AG10803 (cell line): ENCODE measurements at places on chromosomes 11 and 22.

- DNase-seq, result peak; percentile 49
Observed at GRCh38 chr22:42964994-42965699, 49.8 kb downstream of the PACSIN2 start.

DNA sequence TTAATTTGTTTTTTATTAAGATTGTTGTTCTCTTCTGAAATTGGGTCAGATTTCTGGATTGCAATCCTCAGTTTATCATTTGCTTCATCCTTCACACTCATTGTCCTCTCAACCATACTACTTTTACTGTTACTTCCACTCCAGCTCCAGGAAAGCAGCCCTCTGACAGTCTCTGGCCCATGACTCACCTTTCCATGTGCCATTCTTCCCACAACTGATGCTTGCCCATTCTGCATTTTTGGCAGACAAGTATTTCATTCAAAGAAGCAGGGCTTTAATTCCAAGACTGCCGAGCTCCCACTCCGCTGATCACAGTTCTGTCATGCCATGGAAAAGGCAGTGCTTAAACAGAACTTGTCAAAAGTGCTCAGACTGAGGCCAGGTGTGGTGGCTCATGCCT, 139.2 kb downstream of the WNT11 start:
- DNase-seq, result peak; percentile 29

GRCh38 chr11:133531971-133532651, at the start of gene OPCML:
Gene OPCML (minus strand): TSS chr11:133532501.
- DNase-seq, result no peak

DNA sequence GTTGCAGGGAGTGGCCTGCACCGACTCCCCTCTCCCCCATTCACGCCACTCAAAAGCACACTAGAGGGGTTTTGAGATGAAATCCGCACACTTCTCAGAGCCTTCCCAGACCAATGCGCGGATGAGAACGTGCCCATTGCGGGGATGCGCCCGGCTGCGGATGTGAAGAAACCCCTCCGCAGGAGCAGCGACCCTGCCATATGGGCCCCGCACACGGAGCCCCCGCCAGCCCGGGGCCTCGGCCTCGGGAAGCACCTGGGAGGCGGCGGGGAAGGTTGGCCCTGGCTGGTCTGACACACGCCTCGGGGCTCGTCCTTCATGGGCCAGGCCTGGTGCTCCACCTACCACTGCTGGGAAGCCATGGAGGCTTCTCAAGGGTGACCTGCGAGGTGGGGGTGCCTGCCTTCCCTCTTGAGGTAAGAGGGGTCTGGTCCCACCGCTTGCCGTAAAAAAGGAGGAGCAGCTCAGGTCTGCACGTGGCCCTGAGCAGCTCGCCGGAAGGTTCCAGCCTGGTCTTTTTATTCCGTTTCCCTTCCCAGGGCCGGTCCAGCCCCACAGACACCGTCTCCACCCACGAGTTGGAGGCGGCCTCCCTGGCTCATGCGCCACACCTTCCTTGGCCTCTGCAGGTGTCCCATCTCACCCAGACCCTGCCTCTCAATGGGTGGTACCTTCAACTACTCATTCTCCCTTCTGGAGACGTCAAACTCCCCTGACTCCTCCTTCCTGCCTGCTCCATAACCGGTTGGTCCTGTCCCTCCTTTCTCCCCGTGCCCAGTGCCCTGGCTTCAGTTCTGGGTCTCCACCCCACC, 39.4 kb downstream of the TRMU start:
- no peak for DNase-seq

DNA sequence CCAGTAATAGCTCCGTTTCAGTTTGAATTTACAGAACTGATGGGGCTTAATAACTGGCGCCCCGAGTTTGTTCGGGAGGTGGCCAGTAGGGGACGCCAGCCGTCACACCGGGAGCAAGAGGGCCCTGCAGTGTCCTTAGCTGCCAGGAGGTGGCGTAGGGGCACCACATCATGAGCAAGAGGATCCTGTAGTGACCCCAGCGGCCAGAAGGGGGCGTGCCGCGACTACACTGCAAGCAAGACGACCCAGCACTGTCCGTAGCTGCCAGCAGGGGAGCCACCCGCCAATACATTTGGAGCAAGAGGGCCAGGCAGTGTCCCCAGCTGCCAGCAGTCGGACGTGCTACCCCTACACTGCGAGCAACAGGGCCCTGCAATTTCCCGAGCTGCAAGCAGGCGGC, 663.7 kb upstream of the B3GAT1 start:
- DNase-seq, result peak; percentile 24

- DNase-seq, result no peak
Observed at GRCh38 chr11:20563866-20564265, 35.5 kb upstream of the SLC6A5 start.

- DNase-seq, result no peak
Observed at GRCh38 chr22:43296276-43296902, 46.8 kb downstream of the SCUBE1 start.

DNA sequence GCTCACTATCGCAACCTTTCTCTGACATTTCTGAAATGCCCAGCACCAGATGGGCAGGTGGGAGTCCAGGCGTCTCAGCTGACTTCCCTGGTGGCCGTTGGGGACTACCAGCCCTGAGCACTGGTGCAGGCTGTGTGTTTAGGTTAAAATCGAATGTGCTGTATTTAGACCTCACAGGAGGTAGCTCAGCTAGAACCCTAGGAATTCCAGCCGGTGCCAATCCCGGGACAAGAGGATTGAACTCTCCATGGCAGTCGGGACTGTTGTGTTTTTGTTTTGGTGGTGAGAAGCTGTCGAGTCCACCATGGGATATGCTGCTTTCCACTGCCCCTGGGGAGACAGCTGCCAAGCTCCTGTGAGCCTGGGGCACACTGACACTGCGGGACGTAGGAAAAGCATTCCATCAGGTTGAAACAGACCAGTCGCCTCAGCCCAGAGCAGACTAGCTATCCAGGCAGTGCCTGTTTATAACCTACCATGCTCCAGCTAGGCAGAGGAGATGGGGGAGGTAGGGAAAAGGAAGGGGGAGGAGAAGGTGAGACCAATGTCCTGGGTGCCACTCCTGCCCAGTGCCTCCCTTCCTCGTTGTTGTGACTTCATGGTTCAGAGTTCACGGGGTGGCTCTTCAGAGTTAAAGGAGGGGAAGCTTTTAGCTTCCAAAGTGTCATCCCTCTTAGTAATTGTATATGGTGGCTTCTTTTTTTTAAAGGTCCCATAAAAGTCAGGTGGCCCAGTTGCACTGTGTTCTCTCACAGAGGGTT, 53.0 kb downstream of the MICAL2 start:
- peak; percentile 79 for DNase-seq

DNA sequence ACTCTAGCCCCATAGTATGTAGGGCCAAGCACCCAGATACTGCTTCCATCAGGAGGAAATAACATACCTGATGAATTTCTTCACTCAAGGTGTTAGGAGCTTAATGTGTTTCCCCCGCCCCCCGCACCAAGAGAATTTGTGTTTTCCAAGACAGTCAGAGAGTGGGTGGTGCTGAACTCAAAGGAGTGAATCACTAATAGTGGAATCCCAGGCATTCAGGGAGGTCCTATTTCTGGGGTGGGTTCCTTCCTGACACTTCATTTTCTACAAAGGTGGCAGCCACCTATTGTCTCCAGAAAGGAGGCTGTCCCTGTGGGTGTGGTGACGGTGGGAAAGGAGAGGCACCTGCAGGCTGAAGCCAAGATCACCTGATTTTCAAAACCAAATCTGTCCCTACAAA, 50.8 kb upstream of the ELF5 start:
- DNase-seq, result no peak

GRCh38 chr11:57302489-57302888, 22.3 kb downstream of the TNKS1BP1 start:
- no peak for DNase-seq

DNA sequence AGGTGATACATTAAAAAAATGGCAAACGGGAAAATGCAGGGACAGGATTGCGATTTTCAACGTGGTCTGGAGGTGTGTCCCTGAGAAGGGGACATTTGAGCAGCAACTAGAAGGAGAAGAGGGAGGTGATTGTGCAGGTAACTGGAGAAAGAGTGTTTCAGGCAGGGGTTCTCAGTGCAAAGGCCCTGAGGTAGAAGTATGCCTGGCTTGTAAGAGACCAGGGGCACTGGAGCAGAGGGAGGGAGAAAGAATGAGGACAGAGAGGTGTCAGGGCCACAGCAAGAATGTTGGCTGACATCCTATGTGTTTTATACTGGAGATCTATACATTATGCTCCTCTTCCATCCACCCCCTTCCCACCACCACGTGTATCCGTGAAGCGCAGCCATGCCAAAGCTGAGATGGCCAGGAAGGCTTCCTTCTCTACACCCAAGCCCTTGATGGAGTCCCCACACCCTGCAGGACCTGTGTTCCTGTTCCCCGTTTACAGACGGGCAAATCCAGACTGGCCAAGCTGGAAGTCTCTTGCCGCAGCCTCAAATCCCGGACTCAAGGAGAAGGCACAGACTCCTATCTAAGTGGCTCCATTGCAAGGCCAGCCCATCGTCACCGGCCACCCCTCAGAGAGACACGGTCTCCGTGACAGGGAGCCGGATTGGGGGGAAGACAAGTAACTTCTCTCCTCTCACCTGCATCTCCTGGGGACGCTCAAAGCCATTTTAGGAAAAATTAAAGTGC, 416.1 kb downstream of the MN1 start:
- no peak for DNase-seq

DNA sequence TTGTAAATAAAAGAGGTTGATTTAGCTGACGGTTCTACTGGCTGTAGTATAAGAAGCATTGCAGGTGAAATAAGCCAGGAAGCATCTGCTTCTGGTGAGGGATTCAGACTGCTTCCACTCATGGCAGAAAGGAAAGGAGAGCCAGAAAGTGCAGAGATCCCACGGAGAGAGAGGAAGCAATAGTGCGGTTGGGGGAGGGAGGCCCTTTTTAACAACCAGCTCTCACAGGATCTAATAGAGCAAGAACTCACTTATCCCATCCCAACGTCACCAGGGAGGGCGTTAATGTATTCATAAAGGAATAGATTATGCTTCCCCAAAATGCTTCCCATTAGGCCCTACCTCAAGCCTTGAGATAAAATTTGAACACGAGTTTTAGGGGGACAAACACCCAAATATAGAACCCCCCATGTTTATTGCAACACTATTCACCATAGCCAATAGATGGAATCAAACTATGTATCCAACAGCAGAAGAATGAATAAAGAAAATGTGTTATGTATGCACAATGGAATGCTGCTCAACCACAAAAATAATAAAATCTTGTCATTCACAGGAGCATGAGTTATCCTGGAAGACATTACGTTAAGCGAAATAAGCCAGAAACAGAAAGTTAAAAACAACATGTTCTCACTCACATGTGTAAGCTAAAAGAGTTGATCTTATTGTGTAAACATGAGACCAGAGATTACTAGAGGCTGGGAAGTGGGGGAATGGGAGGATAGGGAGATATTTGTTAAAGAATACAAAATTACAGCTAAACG, 908.3 kb upstream of the ANO3 start:
- DNase-seq, result no peak

GRCh38 chr11:92804388-92804966, 165.0 kb upstream of the MTNR1B start:
- DNase-seq, result no peak

- no peak for DNase-seq
Observed at GRCh38 chr22:32319861-32320406, 37.7 kb upstream of the RFPL3 start.

GRCh38 chr11:87059596-87060390, 22.1 kb downstream of the TMEM135 start:
- no peak for DNase-seq

DNA sequence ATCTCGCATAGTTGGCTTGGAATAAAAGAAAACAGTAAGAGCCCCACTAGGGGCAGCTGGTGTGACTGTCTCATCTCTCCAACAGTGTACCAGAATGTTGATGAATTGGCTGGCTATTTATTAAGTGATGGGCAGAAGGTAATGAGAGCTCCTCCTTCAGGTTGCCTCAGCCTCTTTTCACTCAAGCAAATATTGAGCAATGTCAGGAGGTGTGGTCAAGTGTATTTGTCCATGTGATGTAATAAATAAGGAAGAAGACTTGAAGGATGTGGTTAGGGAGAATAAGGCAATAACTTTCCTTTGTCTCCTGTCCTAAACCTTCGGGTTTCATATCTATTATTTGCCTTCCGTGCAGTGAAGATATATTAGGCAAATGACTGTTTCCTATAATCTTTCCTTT, at the start of gene TCN1:
TCN1 (minus strand) TSS at position 91 of the 400 bp plus-strand sequence; CDS start at position 74, 17 bp downstream.
- DNase-seq, result no peak

GRCh38 chr22:36211237-36211861, 9.7 kb upstream of the APOL4 start:
- peak; percentile 44 for DNase-seq

GRCh38 chr11:132123854-132124835, 753.7 kb downstream of the NTM start:
- no peak for DNase-seq

GRCh38 chr11:118980191-118980881, 8.8 kb downstream of the FOXR1 start:
- DNase-seq, result no peak

DNA sequence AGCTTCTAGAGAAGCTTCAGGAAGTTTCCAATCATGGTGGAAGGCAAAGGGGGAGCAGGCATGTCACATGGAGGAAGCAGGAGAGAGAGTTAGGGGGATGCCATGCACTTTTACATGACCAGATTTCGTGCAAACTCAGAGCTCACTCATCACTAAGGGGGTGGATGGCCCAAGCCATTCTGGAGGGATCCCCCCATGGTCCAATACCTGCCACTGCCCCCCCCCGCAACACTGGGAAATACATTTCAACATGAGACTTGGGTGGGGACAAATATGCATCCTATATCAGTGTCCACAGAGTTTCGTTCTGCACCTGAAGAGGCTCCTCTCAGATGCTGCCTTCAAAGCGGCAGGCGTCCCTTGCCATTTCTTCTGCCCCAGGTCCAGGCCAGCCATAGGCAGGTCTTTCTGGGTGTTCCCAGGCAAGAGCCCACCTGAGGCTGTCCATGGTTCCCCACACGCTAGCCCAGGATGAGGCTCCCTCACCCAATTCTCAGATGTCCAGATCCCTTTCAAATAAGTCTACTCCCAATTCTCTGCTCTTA, 1344.3 kb downstream of the TBC1D22A start:
- no peak for DNase-seq

DNA sequence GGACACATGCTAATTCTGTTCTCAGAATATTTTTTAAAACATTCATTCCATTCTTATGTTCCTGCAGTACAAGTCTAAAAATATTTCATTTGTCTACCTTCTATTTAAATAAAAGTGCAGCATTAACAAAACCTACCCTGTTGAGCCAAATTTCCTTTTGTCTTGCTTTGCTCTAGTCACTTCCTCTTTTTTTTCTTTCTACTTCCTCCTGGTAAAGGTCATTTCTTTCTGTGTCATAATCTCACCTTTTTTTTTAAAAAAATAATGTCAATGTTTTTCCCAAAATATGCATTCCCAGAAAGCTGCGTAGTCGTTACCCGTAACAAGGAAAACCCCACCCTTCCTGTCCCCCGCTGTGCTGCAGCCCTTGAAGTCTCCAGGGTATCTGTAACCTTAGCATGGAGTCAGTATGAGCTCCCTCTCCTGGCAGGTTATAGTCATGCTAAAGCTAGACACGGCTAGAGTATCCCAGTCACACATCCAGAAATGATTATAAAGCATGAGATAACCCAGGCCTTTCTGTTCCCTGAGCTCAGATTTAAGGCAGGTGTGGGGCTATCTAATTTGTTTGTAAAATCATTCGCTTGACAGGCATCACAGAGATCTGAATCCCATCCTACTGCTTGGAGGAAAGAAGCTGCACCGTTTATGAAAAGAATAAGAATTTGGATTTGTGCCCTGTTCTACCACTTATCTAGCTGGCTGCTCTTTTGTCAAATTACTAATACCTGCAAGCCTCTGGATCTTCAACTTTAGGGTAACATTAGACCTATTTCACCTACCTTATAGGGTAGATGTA, 51.1 kb upstream of the EED start:
- peak; percentile 81 for DNase-seq
